AG08395 (cell line): ENCODE measurements at places on chromosomes 2 and 18.

DNA sequence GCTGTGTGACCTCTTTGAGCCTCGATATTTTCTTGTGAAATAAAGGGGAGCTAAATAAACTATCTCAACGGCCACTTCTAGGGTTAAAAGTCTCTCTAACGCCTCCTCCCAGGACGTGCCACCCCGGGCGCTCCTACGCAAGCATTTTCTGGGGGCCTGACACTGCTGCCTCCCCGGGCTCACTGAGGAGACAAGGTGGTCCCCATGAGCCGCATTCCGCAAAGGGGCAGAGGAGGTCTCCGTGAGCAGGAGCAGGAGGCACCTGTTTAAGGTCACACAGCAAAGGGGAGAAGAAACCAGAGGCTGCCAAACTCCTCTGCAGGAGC, 913 bp upstream of the WNT10A start:
- no peak for DNase-seq

GRCh38 chr2:235577404-235578330, 83.8 kb downstream of the AGAP1 start:
- DNase-seq, result peak; percentile 59

GRCh38 chr18:36360256-36360909, 62.9 kb downstream of the FHOD3 start:
- no peak for DNase-seq

DNA sequence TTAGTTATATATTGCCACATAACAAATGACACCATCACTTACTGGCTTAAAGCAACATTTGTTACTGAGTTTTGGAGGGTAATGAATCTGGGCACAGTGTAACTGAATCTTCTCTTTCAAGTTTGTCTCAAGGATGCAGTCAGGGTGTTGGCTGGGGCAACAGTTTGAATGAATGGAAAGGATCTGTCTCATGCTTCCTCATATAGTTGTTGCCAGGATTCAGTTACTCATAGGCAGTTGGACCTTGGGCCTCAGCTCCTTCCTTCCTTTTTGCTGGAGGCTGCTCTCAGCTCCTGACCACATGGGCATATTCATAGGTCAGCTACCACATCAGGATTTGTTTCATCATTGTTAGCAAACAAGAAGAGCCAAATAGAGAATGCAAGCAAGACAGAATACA, 466.1 kb upstream of the MC4R start:
- DNase-seq, result no peak

GRCh38 chr18:54931152-54931551, 28.1 kb downstream of the CCDC68 start:
- DNase-seq, result no peak

DNA sequence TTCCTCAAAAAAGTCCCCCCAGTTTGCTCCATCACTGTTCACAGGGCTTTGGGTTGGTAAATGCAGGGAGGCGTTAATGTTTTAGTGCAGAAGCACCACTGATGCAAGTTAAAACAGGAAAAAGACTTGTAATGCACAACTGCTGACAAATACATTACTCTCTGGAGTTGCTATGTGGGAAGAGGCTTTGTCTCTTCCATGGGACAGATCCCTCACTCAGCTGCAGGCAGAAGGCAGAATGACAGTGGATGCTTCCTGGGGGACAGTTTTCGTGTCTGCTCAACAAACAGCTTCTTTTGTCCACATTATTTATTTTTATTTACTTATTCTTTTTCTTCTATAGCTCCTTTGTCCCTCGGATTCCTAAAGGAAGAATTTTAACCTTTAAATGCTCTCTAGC, 22.7 kb upstream of the KCNE4 start:
- no peak for DNase-seq

GRCh38 chr2:185583058-185583816, 155.4 kb upstream of the FSIP2 start:
- DNase-seq, result no peak

DNA sequence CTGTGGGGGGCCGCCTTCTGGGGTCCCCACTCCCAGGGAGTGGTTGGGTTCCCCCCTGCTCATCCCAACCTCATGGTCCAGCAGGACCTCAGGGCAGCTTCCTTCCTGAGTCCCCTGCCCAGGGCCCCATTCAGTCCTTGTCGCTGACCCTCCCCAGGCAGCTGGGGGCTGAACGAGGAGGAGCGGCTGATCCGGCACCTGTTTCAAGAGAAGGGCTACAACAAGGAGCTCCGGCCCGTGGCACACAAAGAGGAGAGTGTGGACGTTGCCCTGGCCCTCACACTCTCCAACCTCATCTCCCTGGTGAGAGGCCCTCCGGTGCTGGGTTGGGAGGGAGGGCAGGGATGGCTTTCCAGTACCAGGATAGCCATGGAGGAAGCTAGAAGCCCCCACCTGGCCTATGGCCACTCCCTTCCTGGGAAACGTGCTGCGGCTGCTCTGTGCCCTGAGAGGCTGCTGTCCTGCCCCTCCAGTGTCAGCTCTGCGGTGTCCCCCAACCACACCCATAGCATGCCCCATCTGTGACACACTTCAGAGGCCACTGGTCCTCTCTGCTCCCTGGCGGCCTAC, 497 bp downstream of the CHRND start:
- no peak for DNase-seq

DNA sequence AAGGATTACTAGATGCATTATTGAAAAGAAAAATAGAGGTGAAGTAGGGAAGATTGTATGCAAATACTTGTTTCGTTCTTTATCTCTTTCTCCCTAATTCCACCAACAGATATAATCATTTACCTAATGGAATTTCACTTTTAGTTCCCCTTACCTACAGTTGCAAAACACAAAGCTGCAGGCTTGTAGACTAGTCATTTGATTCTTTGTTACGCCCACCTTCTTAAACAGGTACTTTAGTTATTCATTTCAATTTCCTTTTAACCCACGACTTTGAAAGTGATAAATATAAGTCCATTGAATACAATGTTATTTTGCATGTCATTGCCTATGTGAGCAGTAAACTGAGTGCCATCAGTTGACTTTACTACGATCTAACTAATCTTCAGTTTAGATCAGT, 3.9 kb upstream of the HRH4 start:
- DNase-seq, result no peak

GRCh38 chr2:118593257-118593656, 254.2 kb downstream of the EN1 start:
- no peak for DNase-seq

DNA sequence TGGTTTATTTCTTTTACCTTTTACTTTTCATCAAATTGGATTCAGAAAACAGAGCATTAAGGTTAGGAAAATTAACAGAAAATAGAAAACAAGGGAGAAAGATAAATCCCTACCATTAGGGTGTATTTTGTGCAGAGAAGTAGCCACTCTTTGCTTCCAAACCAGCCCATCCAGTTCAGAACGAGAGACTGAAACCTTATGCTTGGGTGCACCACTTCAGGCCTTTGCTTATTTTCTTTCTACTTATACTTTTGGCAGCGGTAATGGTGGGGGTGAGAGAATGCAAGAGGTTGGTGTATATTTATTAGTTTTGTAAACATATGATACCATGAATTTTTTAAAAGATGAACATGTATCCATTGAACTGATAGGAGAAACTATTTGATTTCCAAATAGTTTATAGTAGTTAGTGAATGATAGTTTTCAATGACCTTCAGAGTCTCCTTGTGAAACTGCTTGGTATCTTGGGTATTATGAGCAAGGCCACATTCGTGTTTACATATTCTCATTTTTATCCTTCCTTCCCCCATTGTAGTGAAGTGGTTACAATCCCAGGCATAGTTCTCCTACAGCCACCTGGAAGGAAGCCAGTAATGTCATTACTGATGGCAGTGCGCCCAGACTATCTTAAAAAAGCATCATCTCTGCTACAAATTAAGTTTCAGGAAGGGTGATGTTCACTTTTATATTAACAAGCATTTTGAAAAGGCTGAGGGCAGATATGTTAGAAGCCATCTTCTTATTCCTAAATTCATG, 60.8 kb downstream of the MFSD6 start:
- peak; percentile 90 for DNase-seq

DNA sequence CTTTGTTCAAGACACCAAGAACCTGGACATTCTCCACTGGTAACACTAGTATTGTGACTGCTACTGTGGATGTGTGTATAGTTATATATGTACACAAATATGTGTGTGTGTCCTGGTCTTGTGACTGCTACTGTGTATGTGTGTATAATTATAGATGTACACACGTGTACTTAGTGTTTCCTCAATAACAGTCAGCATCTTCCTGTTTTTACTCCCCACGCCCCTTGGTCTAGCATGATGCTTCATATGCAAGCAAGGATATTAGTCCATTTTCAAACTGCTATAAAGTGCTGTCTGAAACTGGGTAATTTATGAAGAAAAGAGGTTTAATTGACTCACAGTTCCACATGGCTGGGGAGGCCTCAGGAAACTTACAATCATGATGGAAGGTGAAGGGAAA, 802.7 kb downstream of the RNF144A start:
- no peak for DNase-seq

DNA sequence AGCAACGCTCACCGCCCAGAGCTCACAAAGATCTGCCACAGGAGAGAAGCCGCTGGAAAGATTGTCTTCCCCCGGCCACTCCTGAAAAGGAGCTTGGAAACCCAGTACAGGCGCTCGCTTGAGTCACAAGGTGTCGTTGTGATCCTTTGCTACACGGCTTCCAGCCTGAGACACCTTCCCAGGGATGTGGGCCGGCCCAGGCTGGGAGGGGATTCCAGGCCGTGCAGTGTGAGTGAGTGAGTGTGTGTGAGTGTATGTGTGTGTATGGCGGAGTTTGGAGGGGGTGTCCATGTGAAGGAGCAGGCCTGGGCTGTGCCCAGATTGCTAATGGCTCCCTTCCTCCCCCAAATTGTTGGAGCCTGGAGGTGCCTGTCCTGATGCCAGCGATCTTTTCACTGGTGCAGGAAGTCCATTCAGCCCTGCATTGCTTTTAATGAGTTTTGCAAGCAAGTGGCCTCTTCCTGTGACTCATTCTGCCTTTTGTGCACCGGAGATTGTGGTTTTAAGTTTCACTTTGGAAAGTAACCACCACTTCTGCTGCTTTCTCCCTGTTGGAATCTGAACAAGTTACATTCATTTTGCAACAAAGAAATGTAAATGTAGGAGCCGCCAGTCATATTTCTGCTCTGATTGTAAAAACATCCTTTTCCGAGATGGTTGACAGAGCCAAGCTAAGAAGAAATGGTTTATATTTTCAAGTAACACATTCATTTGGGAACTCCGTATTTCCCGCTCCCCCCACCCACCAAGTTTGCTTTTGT, 83.7 kb downstream of the LPIN1 start:
- DNase-seq, result peak; percentile 93

DNA sequence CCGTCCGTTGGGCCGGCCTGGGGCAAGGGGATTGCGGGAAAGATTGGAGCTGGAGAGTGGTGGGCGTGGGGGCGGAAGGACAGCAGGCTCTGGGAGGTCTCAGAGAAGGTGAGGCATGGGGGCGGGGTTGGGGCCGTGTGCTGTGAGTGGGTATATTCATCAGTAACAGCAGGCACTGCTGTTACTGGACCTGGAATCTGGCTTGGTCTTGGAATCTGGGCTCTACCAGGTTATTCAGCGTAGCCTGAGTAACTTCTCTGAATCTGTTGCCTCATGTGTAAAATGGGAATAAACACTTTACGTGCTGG, 435 bp downstream of the RNF181 start:
- DNase-seq, result no peak
